ENCODE measurements at places on chromosomes 11 and 22.

GRCh38 chr11:26849036-26849435, 127.2 kb upstream of the SLC5A12 start:
- no peak for DNase-seq

GRCh38 chr22:44714703-44715350, 12.8 kb downstream of the PRR5 start:
- no peak for DNase-seq

GRCh38 chr11:128904303-128904655, 13.1 kb downstream of the KCNJ5 start:
- DNase-seq = no peak

- DNase-seq = no peak
Measured at GRCh38 chr22:37068859-37069258, 17.3 kb downstream of the KCTD17 start.

DNA sequence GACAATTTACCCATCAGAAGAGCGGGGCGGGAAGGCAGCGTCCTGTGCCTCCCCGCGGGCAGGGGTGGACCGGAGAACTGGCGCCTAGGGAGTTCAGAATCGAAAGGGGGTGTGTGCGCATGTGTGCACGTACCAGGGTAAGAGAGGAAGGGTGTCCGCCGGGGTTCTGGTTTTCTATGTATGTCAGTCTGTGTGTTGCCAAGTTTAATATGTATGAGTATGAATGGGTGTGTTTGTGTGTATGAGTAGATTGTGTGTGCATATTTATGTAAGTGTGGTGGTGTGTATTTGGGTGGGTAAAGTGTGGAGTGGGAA, 2.0 kb downstream of the KCNC1 start:
- DNase-seq = no peak

DNA sequence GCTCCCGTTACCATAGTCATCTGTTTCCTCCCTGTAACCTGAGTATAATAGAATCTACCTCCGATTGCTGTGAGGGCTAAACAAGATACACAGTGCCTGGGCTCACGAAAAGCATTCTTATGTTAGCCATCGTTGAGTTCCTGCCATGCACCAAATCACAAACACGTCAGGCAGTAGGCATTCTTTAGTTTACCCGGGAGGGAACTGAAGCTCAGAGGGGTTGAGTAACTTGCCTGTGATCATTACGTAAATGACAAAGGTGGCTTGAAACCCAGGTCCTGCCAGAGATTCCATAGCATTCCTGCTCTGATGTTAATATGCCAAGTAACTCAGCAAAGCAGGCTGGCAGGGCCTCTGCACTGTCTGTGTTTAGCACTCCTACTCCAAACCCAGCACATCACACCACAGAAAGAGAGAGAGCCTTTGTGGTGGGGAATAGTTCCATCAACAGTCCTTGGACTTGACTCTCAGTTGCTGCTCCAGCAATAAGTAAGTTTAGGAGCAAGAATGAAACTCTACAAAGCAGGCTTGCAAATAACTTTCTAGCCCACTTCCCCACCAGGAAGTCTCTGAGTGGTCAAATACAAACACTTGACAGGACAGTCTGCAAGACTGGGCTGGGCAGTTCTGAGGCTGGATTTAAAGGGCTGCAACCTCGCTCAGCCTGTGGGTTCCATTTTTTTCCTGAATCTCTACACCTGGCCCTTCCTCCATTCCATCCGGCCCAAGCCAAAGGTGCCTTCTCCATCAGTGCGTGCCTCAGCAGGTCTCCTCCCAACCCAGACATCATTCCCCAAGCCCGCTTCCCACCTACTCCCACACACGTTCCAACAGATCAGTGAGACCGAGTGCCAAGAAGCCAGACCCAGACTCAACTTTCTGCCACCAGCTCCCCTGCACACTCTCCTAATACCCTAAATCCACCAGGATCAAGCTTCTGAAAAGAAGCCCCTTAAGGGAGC, 1.1 kb downstream of the SCN2B start:
- no peak for DNase-seq

DNA sequence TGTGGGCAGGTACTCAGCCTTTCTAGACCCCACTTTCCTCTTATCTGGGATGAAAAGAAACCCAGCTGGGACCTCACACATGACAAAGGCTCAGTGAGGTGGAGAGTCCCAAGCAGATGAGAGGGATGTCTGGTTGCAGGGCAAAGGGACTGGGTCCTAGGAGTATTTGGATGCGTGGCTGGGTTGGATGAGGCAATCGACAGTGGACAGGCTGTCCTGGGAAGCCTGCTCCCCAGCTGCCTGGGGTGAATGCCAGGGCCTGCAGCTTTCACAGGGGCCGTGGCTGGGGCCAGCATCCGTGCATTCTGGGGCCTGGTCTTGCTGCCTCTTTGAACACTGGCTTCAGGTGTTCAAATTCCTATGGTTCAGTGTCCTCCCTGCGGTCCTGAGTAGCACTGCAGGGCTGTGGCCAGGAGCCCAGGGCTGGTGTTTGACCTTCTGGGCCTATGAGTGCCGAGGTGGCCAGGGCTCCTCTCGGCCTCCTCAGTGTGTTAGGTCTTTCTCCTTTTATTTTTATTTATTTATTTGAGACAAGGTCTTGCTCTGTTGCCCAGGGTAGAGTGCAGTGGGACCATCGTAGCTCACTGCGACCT, 65.3 kb downstream of the MCM5 start:
- DNase-seq = no peak

GRCh38 chr11:131737357-131737756, 366.9 kb downstream of the NTM start:
- no peak for DNase-seq

GRCh38 chr11:109856928-109857327, 236.3 kb upstream of the ZC3H12C start:
- no peak for DNase-seq

DNA sequence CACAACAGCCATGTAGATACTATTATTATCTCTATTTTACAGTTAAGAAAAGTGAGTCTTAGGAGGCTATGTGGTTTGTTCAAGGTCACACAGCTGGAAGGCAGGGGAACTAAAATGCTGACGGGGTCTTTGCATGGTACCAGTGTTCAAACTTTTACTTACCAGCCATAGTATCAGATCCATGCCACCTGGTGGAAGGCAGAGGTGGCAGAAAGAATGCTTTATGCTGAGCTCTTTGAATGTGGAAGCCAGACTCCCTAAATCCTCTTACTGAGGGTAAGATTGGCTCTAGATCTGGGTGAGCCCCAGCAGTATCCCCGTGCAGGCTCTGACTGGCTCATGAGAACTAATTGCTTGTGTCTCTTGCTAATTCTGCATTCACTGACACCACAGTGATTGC, 54.3 kb upstream of the NAV2 start:
- DNase-seq = no peak

DNA sequence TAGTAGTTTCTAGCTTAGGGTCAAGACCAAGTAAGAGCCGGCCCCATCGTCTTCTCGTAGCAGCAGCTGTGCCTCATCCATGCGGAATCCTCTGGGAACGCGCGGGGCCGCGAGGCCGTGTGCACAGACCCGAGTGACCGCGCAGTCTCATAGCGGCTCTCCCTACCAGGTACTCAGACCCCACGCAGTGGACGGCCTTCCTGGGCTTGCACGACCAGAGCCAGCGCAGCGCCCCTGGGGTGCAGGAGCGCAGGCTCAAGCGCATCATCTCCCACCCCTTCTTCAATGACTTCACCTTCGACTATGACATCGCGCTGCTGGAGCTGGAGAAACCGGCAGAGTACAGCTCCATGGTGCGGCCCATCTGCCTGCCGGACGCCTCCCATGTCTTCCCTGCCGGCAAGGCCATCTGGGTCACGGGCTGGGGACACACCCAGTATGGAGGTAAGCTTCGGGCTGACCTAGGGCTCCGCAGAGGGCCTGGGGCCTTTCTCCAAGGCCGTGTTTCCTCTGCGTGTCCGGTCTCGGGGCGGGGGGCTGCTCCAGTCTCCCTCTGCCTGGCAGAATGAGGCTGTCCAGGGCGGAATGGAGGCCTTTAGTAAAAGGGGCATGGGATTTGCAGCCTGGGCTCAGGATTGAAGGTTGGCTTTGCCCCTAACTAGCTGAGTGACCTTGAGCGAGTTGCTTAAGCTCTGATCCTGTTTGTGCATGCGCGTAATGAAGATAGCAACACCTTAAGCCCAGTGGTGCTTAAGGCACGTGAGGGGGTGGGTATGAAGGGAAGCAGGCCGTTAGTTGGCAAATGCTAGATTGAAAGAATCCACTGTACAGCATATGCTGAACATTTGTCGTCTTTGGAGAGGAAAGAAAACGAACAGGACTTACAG, 48.9 kb downstream of the ST14 start:
- no peak for DNase-seq

DNA sequence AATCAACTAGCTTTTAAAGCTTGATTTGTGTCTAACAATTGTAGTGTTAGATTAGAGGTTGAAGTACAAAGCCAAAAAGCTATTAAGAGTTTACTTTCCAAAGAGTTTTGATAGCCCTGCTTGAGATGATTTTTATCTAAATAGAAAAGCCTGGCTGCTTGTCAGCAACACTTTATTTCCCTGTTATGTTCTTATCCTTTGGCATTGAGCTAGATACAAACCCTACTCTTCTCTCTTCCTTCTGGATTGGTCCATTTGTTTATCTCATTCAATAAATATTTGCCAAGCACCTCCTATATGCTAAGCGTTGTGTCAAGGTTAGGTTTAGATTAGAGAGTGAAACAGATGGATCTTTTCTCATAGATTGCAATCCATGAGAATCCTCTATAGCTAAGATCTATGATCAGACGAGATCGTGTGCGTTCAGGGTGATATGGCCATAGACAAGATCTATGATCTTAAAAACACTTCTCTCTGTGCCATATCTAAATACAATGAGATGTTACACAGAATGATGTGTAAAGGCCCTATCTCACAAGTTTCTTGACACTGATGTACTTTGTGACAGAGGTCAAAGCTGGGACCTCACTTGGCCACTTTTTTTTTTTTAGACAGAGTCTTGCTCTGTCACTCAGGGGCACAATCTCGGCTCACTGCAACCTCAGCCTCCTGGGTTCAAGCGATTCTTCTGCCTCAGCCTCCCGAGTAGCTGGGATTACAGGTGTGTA, 57.8 kb downstream of the CTNND1 start:
- DNase-seq = no peak

DNA sequence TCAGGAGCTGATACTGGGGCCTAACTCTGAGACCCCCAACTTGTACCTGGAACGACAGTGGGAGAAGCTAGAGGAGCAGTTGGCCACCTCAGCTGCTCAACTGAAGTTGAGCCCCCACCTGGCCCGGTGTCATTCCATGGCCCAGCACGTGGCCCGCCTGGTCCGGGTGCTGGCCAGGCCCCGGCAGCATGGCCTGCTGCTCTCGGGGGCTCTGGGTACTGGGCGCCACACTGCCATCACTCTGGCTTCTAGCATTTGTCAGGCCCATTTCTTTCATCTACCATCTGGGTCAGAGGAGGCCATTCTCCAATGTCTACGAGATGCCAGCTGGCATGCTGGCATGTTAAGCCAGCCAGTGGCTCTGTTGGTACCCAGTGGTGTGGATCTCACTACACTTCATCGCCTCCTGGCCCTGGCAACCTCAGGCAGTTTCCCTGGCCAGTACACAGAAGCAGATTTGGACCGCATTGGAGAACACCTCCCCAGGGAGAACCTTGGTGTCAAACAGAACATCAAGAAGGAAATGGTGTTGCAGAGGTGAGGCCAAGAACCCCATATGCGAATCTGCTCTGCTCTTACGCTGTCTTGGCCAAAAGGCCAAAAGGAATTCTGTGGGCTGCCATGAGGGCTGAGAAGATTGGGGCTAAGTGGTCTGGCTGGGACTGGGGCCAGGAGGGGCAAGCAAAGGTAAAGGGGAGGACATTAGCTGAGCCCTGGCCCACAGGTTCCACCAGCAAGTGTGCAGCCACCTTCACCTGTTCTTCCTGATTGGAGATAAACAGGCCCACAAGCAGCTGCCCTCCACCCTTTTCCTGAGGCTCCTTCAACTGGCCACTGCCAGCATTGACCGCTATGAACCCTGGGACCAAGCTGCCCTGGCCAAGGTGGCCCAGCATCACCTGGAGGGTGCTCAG, 45.4 kb downstream of the RRP8 start:
- no peak for DNase-seq

DNA sequence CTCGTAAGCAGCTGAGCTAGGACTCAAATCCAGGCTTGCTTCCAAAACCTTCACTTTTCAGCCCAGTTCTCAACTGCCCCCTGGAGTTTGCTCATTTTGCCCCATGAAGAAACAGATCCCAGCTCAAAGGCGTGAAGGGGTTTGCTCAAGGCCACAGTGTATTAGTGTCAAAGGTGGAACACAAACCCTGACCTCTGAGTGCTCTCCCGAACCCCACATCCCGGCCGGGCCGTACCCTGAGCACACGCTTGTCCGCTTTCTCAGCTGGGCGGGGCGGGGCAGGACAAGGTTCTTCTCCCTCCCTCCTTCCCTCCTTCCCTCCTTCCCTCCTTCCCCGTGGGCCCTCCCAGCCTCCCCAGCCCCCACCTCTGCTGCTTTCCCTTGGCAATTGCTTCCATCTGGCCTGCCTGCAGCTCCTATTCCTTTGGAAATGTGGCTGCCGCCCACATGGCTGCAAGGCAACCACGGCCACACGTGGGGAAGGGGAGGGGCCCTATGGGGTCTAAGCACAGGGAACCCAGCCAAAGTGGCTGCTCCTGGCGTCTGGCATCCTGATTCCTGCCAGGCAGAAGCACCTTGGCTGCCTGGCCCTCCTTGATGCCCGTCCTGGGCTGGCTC, 4.1 kb downstream of the ST3GAL4 start:
- no peak for DNase-seq

DNA sequence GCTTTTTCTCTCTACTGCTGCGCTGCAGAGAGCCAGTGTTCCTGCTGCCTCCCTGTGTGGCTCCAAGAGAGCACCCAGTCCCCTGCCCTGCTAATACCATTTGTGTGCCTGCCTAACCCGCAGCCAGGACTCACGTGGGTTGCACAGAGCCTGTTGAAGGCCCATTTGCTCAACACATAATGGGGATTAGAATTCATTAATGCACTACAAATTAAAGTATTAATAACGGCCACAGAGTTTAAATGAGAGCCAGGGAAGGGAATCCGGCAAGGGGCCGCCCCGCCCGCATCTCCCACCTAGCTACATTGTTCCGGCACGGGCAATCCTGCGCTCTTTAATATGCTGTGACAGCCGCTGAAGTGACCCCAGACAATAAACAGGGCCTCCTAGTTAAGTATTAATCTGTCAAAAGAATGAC, 211.3 kb downstream of the NXPE2 start:
- no peak for DNase-seq

DNA sequence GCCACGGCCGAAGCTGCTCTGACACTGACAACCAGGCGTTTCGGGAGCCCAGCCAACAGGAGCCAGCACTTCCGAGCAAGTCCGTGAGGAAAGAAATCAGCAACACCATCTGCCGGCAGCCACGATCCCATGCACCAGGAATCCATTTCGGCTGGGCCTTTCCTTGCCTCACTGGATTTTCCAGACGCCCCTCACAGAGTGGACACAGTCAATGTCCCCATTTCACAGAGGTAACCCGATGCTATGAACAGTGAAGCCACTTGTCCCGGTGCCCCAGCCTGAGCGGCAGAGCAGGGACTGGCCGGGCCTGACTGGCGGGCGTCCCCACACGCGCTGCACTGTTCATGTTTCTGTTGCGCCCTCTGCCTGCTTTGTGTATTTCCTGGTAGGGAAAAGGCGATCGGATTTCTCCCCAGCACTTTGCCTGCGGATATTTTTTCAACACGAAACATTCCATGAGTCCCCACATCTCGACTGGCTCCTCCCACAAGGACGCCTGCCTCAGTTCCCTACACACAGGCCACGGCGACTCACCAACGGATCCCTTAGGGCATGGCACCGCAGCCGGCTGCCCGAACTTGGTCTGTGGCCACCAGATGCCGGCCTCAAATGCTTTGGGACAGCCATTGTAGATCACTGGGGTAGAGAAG, 55.3 kb downstream of the TRMU start:
- DNase-seq = no peak
